ENCODE measurements at places on chromosomes 4 and X.

GRCh38 chrX:124190440-124190839 is 142.0 kb upstream of the TEX13D start:
- no peak for DNase-seq

GRCh38 chr4:61671599-61671998 is 471.5 kb downstream of the ADGRL3 start:
- DNase-seq: no peak

- no peak for DNase-seq
Measured at GRCh38 chrX:153688911-153689590, 1.3 kb downstream of the SLC6A8 start.

- no peak for DNase-seq
Measured at GRCh38 chrX:97616883-97617530, 733.3 kb downstream of the RPA4 start.

- no peak for DNase-seq
Measured at GRCh38 chr4:74631338-74631737, 163.0 kb downstream of the BTC start.

GRCh38 chrX:19906293-19906692 is 18.9 kb upstream of the SH3KBP1 start:
- DNase-seq: no peak

DNA sequence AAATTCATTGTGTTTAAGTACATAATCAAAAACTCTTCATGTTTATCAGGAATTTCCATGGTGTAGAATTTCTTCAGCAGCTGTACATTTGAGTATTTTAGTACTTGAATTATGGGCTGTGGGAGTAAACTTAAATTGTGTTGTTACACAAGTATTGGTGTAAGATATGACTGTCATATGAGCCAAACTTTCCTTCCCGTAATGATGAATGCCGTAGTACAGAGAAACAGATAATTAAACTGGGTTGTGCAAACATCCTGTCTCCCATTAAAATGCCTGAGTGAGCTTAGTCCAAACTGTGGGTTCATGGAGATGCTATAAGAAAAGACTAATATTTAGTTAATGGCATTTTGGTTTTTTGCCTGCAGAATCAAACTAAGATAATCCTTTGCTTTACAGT is 159.2 kb downstream of the SLC4A4 start:
- no peak for DNase-seq

- no peak for DNase-seq
Measured at GRCh38 chr4:56511098-56511497, 5.5 kb downstream of the ARL9 start.

- no peak for DNase-seq
Measured at GRCh38 chr4:147371661-147372060, 109.2 kb upstream of the EDNRA start.

DNA sequence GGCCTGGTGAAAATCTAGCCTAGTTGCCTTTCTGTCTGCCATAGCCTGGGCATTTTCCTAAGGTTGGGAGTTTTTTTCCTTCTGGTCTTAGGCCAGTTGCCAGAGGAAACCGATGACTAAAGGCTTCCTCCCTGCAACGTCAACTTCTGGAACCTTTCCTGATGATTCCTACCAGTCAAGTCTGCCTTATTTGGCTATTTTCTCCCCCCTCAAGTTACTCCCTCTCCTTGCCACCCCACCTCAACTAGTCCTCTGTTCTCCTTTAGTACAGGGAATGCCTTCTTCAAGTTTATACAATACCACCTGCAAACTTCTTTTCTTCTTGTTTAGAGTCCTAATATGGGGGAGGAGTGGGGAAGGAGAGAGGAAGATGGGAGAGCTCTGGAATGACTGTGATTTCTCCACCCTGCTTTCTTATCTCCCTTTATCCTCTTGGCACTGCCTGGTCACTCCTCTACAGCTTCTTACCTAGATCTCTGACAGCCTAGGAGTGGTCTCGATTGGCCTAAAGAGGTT is 10.6 kb downstream of the MSN start:
- DNase-seq: no peak

DNA sequence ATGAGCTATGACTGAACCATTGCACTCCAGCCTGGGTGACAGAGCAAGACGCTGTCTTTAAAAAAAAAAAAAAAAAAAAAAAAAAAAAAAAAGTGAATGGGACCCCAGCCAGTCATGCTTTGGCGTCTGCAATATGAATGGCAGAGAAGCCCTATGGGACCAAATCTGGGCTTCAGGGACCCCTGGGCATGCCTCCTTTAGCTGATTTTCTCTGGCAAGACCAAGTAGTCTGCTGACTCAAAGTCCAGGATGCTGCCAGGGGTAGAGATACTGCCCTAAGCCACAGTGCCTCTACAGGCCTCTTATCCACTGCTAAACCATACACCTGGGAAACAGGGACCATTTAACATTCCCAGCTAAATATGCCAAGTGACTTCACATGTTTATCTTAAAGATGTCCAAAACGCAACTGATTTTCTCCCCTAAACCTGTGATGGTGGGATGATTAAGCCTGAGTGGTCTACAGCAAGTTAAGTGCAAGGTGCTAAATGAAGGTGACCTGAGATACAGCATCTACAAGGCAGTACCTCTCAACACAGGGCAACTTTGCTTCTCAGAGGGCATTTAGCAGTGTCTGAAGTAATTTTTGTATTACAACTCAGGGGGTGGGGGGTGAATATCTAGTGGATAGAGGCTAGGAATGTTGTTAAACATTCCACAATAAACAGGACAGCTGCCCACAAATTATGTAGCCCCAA is 5.8 kb downstream of the RPS4X start:
- no peak for DNase-seq

DNA sequence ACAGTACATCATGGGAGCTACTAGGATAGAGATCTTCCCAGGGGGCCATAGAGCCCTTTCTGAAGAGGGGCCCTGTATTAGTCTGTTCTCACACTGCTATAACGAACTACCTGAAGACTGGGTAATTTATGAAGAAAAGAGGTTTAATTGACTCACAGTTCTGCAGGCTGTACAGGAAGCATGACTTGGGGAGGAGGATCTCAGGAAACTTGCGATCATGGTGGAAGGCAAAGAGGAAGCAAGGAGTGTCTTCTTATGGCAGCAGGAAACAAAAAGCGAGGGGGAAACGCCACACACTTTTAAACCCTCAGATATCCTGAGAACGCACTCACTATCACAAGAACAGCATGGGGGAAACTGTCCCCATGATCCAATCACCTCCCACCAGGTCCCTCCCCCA is 4.2 kb upstream of the SLC9A6 start:
- no peak for DNase-seq

DNA sequence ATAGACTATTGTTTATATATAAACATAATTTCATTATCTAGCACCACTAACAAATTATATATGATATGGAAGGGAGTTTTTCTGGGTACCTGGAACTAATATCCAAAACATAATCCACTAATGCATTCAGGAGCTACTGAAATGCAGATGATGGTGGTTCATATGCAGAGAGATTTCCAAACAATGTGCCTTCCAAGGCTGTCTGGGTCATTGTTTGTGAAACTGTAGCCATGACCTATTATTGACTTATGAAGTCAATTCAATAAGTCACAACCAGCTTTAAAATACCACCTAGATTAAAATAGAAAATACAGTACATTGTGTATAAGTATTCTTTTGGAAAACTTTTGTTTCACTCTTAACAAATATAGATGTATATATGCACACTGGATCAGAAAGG is 237.0 kb upstream of the PRPS2 start:
- DNase-seq: no peak

- no peak for DNase-seq
Measured at GRCh38 chr4:86569103-86569870, 24.8 kb upstream of the PTPN13 start.

GRCh38 chrX:13721819-13722519 is 12.5 kb downstream of the TRAPPC2 start:
- no peak for DNase-seq

- no peak for DNase-seq
Measured at GRCh38 chr4:65019775-65020174, 610.5 kb upstream of the TECRL start.

GRCh38 chr4:129707949-129708348 is 612.0 kb downstream of the C4orf33 start:
- no peak for DNase-seq

DNA sequence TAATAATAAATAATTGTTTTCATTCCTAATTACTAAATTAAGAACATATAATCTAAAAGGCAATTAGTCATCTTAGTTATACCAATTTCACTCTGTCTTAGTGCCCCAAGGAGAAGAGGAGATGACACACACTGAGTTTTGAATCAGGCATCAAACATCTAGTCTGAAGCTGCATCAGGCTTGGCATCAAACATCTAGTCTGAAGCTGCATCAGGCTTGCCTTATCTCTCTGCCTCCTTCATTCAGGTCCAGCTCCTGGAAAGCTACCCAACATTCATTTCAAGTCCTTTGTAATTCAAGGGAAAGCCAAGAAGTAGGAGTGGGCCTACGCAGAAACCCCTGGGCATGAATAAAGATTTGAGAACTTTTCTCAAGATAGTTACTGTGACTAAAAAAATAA is 62.2 kb downstream of the SH3RF1 start:
- no peak for DNase-seq

GRCh38 chr4:85833302-85833701 is 358.4 kb downstream of the ARHGAP24 start:
- no peak for DNase-seq

DNA sequence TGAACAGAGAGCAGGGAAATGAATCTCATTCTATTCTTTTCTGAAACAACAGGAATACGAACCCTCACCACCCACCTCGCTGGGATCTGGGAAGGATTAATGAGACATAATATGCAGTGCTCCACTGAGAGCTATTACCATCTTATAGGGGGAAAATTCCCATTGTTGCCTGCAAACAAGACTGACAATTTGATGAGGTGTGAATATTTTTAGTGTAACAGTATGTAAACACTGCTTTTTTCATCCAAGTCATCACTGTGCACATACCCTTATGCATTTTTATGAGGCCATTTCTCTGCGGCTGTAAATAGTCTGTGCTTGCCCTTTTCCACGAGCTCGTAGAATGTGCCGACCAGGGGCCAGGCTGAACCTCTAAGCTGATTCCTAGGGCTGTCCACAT is 285.6 kb upstream of the CPEB2 start:
- DNase-seq: no peak

DNA sequence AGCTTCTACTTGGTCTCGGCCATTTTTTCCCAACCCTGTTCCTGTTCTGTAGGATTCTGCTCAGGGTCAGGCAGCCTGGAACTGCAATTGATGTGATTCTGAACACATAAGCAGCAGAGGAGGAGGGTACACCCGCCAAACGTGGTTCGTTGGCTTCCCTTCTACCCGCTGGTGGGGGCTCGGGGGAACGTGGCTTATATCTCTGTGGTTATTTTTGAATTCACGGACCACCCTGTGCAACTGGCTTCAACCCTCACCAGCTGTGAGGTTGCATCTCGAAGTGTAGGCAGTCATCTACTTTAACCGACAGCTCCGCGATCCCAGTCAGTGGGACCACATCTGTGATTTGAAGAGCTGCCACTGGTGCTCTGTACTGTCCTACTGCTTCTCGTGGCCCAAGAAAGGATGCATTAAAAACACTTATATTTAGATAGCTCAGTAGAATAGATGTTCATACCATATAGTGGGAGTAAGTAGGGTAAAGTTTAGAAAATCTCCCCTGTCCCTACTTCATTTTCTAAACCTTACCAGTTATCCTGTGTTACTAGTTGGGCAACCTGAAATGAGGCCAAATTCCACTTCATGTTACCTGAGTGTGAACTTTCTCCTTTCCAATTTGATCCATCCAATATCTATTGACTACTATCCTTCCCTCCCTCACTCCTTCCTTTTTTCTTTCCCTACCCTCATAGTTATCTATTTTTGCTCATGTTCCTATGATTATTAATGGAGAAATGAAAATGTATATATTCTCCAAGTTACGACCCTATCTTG is 80.4 kb upstream of the BCOR start:
- DNase-seq: no peak

DNA sequence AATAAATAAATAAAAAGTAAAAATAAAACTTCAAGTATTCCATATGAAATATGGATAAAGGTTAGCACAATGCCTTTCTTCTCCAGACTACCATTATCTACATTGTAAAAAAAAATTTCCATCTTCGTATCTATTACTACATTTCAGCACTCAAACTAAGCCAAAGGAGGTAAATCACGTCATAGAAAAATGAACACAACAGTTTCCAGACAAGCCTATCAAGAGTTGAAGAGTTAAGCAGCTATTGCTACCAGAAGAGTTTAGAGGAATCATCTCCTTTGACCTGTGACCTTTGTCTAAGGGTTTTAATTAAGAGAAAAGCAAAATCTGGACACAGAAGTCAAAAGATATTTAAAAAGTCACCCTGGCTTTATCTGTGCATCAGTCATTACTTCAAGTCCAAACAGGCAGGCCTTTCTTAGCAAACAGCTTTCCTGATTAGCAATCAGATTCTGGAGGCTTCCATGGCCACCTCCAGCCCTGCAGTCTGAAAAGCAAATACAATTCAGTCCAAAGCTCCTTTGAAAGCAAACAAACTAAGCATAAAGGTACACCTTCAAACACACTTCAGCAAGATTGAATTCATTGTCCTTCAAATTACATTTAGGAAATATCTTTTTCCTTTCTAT is 82.2 kb downstream of the APBB2 start:
- no peak for DNase-seq

Data from activated CD8-positive, alpha-beta memory T cell treated with anti-CD3 and anti-CD28 coated beads for 24 hours (primary cell).